ENCODE measurements at places on chromosomes 2 and 18.

- no peak for DNase-seq
Observed at GRCh38 chr2:142869461-142870106, 7.9 kb upstream of the KYNU start.

DNA sequence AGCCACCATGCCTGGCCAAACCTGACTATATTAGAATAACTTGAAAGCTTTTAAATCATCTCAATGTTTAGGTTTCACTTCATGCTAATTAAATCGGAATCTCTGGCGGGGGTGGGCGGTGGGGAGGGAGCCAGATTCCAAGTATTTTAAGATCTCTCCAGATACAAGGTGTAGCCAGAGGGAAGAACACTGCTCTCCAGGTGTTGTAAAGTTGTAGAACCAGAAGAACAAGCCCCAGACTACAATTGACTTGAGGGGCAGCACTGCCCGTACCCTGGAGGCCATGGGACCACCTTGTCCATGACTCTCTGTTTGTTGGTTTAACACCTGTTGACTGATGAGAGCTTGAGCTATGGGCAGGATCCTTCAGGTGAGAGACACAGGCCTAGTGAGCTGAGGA, 33.1 kb upstream of the GTF2A1L start:
- no peak for DNase-seq

DNA sequence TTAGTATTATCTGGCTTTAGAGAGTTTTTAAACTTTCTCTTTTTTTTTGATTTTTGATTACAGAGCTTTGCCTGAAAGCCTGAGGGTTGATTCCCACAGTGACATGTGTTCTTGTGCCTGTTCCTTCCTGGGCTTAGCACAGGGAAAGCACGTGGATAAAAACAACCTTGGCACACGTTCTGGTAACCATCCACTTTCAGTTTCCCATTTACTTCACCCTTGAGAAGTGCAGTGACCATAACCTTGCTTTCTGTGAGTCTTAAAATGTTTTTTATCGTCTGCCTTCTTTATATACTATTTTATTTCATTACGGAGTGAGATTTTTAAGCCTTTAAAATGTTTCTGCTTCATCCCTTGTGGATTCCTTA, 11.5 kb downstream of the CD226 start:
- DNase-seq: no peak

DNA sequence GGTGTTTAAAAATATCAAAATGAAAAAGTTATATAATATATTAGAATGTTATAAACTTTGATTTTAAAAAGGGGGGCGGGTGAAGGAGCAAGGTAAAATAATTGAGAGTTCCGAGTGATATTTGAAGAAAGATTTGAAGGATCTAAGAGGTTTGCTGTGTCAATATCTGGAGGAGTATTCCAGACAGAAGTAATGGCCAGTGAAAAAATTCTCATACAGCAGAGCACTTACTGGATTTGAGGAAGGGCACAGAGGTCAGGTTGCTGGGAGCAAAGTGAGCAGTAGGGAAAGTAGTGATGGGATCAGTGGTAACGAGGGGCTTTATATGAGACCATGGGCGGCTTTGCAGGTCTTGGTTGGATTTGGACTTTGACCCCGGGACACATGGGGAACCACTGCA, 531.5 kb downstream of the ADCYAP1 start:
- no peak for DNase-seq

DNA sequence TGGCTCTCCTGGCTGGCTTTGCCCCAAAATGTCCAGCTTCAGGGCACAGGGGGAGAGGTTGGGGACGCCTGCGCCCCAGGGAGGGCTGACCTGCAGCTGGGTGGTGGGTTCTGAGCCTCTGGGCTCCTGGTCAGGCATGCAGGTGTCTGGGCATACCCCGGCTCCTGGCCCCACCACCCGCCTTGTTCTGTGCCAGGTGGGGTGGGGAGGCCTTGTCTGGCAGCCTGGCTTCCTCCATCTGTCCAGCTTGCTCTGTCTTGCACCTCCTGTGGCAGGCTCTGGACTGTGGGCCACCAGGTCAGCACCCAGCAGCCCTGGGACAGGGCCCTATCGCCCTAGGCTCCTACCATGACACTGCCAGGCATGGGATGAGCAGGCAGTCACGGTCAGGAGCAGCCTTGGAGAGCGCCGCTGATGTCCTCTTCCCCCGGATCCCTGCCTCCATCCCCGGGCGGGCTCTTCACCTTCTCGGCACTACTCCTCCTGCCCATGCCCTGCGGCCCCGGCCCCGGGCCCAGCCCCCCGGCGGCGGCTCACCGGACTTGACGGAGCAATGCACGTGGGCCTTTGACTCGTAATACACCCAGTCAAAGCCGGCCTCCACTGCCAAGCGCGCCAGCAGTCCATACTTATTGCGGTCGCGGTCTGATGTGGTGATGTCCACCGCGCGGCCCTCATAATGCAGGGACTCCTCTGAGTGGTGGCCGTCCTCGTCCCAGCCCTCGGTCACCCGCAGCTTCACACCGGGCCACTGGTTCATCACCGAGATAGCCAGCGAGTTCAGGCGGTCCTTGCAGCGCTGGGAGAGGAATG, 3.6 kb downstream of the IHH start:
- DNase-seq: no peak

DNA sequence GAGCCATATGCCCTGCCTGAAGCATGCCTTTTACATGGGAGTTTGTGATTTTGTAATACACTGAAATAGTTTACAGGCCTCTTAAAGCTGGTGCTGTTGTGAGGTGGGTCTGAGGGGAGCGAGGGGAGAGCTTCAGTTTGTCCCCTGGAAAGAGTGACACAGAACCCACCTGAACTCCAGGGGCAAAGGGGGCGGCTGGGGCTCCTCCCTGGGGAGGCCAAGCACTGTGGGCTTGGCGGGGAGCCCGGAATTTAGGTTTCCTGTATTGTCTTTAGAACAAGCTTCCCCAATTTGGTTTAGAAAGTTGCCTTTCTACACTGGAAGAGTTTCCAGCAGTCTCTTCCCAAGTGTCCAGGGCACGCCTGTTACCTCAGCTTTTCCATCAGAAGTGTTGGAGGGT, 75.7 kb downstream of the VAPA start:
- DNase-seq: no peak

GRCh38 chr2:109463891-109464290, 149.9 kb downstream of the SEPTIN10 start:
- DNase-seq: no peak

- no peak for DNase-seq
Observed at GRCh38 chr2:16763056-16763455, 97.4 kb upstream of the CYRIA start.

GRCh38 chr2:231355508-231356465, 39.7 kb upstream of the B3GNT7 start:
- no peak for DNase-seq

DNA sequence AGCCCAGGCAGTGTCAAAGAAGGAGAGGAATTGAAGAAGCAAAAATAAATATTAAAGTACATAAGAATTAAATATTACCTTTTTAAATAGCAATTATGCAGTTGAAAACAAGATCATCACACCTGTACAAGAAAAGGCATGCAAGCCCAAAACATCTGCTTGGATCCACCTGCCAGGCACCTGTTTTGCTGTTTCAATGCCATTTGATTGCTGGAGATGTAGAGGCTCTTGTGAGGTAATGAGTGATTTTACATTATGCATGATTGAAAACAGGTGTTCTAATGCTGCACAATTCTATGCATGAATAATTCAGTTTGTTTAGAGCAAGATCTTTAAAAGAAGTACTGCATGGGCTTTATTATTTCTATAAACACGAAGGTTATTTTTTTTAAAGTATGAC, 700.6 kb upstream of the ZEB2 start:
- no peak for DNase-seq

GRCh38 chr18:62621546-62621945, 93.8 kb upstream of the PHLPP1 start:
- peak; percentile 42 for DNase-seq

- DNase-seq: peak; percentile 78
Observed at GRCh38 chr2:217622205-217623060, 380.4 kb downstream of the TNS1 start.

- DNase-seq: no peak
Observed at GRCh38 chr2:134465228-134466105, 211.6 kb downstream of the MGAT5 start.

DNA sequence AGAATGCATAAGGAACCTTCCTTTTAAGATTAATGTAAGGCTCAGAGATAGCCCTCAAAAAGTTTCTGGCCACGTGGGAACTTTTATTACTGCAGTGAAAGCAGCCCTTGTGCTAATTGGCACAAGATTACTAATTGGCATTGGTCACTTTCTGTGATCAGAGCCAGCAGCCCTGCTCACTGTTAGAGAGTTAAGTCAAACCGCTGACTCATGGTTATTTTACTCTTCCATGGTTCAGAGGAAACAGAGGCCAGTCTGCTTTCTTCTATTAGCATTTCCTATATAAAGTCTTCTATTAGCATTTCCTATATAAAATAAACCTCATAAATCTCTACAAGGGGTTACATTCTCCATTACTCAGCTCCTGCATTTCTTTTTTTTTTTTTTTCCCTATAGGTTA, 1.5 kb upstream of the SLC35G4 start:
- no peak for DNase-seq

DNA sequence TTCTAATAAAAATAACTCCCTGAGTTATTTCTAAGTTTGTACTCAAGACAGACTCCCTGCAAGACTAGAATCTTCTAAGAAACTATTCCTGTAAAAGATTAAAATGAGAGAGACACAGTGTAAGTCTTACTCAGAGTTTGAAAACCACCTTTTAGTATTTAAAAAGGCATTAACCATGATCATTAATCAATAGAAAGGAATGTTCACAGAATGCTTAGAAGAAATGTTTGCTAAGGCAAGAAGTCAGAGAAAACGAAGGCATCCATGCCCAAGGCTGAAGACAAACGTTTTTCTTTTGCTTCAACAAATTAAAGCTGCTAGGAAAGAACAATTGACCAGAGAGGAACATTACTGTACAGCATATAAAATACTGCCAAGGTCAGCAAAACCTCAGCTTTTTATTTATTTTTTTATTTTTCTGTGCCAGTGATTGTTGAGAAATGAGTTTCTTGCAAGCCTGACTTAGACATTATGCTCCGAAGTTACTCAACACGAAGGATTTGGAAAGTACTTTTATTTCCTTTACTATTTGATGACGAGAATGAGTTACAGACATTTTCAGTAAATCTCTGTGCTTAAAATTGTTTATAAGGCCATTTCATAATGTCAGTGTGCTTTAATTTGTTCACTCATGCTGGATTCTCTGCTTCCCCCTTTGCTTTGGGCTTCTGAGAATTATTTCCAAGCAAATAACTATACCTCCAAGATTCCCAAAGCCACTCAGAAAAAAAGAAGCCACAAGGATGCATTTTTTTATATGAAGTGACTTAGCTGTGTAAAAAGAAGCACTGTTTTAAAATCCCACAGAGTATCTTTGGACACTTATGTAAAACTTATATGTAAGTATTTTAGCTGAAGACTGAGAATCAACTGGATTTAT, 20.5 kb downstream of the RND3 start:
- DNase-seq: peak; percentile 84

- no peak for DNase-seq
Observed at GRCh38 chr2:230951396-230951795, 26.4 kb upstream of the GPR55 start.

- DNase-seq: no peak
Observed at GRCh38 chr2:100683231-100683630, 120.4 kb downstream of the PDCL3 start.

DNA sequence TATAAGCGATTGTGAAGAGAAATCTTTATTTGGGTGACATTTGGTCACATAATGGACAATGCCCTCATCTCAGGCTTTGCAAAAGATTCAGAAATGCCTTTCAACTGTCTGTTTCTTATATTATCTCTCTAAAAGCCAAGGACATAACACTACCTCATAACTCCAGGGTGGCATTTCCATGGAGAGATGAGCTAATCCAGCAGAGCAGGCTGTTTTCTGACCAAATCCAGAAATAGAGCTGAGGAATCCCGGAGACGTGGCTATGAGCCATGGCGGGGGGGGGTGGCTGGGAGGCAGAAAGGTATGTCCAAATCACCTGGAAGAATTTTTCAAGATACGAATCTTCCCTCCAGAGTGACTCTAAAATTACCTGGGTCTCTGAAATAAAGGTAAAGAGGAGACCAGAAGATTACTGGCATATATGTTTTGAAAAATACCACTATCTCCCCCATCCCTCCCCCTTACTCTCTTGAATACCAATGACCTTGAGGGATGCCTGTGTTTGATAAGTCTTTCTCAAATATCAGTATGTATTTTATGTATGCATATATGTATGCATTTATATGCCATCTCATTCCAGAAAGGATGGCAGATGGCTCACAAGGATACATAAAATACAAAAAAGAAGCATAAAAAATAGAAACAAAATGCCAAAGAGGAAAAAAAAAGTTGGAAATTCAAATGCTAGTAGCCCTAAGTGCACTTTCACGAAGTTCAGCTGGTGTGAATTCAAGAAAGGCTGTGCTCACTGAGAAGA, 296.0 kb upstream of the MGAT5 start:
- DNase-seq: no peak

DNA sequence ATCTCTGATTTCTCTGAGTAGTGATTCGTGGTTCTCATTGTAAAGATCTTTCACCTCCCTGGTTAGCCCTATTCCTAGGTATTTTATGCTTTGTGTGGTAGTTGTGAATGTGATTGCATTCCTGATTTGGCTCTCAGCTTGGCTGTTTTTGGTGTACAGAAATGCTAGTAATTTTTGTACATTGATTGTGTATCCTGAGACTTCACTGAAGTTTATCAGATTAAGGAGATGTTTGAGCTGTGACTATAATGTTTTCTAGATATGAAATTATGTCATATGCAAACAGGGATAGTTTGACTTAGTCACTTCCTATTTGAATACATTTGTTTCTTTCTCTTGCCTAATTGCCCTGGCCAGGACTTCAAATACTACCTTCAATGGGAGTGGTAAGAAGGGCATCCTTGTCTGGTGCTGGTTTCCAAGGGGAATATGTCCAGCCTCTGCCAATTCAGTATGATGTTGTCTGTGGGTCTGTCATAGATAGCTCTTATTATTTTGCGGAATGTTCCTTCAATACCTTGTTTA, 251.9 kb upstream of the ZNF804A start:
- DNase-seq: no peak

DNA sequence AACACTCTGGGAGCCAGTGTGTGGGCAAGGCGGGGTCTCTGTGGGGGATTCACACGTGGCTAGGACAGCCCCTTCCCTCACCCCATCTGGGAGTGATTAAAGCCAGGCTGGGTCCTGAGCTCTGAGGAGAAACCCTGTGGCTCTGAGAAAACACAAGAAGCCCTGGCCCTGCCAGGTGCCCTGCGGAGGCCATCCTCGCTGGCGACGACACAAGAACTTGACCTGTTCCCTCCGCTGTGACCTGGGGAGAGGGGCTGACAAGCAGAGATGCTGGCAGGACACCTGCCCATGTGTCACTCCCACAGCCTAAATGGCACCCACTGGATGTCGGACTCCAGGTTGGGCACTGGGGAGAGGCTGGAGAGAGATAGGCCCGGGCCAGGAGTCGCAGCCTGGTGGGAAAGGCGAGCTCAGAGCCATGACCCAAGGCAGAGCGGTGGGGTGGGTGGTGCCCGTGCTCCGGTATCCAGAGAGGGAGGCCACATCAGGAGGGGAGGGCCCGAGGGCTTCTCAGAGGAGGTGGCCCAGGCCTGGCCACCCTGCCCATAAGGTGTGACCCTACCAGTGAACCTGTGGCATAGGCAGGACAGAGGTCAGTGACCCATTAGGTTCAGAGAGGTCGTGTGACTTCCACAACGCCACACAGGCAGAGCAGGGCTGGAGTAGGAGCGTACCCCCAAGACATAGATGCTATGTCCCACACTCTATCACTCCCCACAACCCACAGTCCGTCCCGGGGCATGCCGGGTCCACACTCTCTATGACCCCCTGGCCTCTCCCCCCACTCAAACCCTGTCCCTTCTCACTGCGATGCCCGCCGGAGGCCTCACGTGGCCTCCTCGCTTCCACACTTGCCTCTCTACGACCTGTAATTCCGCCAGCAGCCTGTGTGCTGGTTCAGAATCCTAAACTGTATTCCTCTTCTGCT, 59.4 kb upstream of the HPCAL1 start:
- peak; percentile 40 for DNase-seq

GRCh38 chr2:100895402-100895801, 75.5 kb downstream of the NPAS2 start:
- no peak for DNase-seq
